ENCODE measurements at places on chromosomes 5 and 9. TPM values are rescaled to one million over a fixed set of nuclear protein-coding genes. Genes with fewer than 3 reads are reported as not detected.
A peak's percentile ranks its signal among the peaks of the same experiment; 100 is the strongest.

GRCh38 chr5:177317959-177318377 lies 6.3 kb upstream of the MXD3 start:
- peak; percentile 88 for DNase-seq

The CNTNAP3 gene
- polyA plus RNA-seq, result 0.74 TPM

DNA sequence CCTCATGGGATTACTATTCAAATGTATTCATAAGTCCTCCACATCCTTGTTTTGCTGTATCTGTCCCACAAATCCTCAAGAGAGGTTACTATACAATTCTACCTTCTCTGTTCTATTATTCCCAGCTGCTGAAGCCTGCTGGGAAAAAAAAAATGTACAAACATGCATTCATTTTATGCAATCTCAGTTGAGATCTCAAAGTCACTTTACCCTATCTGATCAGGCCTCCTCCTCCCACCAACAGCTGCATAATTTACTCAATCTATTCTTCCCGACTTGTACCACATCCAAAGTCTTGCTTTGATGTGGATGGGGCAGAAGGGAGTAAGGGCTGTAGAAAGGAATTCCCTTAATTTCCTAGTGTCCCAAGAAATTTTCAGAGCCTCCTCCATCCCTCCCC lies 28.6 kb downstream of the PSIP1 start:
- no peak for DNase-seq

DNA sequence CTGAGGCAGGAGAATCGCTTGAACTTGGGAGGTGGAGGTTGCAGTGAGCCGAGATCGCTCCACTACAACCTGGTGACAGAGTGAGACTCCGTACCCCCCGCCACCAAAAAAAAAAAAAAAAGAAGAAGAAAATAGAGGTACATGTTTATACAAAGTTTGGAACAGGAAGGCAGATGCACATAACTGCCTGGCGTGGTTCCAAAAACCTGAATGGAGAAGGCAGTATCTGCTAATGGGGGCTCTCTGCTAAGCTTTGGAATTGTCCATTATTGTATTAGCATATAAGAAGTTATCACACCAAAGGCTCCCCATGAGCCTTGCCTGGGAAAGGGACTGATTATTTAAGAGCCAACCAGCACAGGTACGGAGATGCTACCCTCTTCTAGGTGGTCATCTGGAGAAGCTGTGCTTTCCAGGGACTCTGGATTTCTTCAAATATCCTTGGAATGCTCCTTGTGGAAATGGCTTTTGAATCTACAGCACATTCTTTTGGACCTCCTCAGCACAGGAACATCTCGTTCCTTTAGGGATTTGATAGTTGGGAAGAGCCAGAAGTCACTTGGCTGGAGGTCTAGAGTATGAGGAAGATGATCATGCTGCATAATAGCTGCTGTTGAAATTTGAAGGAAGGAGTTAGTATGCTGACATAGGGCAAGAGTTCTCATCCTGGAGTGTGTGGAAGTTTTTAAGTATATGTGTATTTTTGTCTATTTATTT lies 42.5 kb upstream of the ABCA1 start:
- DNase-seq, result no peak

DNA sequence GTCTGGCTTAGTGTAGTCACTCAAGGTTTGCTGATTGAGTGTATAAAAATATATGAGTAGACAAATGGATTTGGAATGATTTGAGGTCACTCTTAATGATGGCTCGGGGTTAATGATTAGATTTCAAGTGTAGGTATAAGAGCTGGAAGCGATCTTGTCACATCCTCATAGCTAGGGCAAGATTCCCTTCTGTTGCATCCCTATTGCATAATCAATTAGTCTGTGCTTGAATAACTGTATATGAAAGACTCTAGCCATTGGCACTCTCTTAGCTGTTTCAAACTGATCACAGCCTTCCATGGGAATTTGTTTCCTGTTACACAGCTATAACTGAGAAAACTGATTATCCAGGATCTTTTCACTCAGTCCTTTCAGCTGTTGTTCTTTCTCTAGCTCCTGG lies 811.6 kb downstream of the TLE4 start:
- no peak for DNase-seq

DNA sequence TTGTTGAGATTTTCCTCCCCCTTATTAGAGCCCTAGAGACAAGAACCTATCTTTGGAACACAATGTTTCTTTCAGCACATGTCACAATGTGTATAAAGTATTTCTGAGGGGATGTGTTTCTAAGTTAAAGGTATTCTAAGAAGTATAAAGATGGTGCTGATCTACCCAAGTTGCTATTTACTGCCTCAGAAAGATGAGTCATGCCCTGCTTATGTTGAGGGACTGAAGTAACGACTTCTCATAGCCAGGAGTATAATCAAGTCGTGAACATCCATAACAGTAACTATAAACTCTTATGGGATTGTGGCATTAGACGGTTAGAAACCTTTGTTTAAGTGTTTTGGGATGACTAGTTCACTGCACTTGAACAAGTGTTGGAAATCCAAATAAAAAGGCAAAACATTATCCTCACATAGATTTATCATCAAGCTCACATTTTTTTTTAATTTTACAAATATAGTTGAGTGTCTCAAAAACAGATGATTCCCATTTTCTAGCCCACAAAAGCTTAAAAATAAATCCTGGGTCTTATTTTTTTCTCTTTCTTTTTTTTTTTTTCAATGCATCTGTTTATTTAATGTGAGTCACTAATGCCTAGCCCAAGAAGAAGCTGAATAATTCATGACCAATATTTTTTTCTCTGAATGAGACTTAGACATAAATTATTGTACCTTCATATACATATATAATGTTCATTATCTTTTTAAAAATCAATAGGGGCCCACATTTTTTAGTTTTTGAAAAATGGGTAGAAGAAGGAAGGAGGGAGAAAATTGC lies 12.2 kb upstream of the TMEM252 start:
- DNase-seq, result no peak

DNA sequence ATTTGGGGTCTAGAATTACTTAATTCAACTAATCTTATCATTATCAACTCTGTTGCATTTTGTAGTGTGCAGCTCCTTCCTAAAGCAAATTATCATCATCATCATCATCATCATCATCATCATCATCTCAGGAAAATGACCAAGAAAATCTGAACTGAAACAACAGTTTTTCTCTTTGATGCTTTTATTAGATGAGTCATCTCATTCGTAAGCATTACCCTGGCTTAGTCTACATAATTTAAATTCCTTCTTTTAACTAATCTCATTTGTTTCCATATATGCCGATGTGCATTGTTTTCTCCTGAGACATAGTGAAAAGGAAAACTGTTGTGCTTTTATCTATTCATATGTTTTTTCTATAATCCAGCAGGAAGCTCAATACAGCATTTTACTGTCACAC lies 173.0 kb upstream of the PDE4D start:
- DNase-seq, result no peak

GRCh38 chr9:87630266-87630665 lies 95.7 kb upstream of the CTSL start:
- no peak for DNase-seq

- no peak for DNase-seq
Observed at GRCh38 chr5:122101636-122102285, 23.7 kb upstream of the LOX start.

GRCh38 chr5:62199792-62200716 lies 106.0 kb upstream of the KIF2A start:
- DNase-seq, result no peak

DNA sequence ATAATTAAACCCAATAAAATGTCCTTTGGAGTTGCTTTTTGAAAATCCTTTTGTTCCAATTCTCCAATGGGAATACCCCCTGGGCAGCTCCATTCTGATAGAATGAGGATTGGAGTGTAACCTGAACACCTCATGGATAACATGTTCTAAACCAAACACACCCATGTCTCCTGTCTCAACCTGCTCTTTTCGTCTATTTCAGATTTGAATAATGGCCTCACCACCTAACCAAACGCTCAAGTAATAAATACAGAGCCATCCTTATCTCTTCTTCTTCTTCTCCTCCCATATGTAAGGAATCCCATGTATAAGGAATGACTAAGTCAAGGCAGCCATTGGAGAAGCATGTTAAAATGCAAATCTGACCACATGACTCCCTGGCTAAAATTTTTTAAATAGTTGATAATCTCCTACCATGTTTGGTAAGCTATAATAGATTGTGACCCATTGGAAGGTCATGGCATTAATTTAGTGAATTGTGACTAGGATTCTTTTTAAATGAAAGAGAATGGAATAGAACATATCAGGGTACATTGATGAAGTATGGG lies 26.0 kb downstream of the ELL2 start:
- no peak for DNase-seq

- no peak for DNase-seq
Observed at GRCh38 chr5:58156973-58157701, 302.7 kb downstream of the PLK2 start.

The CDH12 gene
- not detected for polyA plus RNA-seq

The PCDHB2 gene
- polyA plus RNA-seq, result 0.12 TPM

The FAM120AOS gene
- polyA plus RNA-seq, result 31.2 TPM

The VCAN gene
- 5.4 TPM for polyA plus RNA-seq

GRCh38 chr5:149447373-149448367 lies 68.6 kb upstream of the IL17B start:
- no peak for DNase-seq

The PCDHB3 gene
- 0.26 TPM for polyA plus RNA-seq

DNA sequence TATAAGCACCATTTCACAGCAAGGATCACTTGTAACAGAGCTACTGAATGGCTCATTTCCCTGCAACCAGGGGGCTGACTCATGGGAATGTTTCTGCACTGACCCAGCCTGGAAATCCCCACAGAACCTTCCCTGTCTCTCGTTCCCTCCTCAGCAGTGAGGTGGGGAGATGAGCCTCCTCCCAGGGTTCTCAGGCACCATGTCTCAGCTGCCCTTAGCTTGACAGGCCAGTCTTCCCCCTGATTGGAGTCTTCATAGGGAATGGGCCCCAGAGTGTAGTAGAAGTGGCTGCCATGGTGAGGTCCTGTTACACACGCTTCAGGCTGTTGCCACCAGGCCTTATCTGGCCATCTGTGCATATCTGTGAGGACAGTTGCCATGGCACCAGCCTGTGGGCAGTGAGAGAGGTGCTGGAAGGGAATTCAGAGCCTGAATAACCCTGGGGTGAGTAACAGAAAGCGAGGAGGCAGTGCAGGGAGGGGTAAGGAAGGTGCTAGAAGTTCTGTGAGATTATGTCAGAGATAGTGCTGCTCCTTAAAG lies 324.4 kb downstream of the ENC1 start:
- no peak for DNase-seq

DNA sequence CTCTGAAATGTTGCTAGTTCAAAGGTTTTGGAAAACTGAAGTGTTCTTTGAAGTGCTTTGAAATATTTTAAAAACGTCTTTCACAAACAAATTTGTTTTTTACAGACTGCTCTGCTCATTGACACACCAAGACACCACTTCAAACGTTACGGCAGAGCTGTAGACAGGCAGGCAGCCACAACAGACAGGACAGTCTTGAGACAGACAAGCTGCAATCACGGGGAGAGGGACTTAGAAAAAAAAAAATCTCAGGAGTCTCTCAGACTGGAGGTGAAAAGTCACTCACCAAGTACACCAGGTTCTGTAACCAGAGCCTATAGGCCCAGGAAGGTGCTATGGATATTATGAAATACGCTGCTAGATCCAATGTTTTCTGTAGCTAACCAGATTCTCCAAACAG lies 135.4 kb downstream of the ISL1 start:
- no peak for DNase-seq

The WDR38 gene
- not detected for polyA plus RNA-seq

DNA sequence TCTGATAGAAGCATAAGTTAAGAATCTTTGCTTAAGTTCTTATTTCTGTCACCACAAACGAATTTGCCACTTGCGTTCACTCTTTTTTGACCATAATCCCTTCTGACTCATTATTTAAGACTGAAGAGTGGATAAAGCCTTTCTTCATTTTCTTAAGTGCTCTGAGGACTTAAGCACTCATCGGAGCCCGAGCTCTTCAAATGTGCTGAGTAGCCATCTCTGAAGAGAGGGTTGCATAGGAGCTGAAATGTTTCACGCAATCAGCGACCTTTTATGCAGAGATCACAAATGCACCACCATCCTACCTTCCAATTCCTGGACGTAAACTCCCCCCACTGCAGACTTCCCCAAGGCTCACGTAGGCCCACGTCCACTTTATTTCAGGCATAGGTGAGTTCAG lies 699.2 kb downstream of the IRX1 start:
- no peak for DNase-seq

GRCh38 chr5:171629628-171630349 lies 155.8 kb upstream of the SMIM23 start:
- DNase-seq, result no peak

The OTP gene
- polyA plus RNA-seq, result not detected

DNA sequence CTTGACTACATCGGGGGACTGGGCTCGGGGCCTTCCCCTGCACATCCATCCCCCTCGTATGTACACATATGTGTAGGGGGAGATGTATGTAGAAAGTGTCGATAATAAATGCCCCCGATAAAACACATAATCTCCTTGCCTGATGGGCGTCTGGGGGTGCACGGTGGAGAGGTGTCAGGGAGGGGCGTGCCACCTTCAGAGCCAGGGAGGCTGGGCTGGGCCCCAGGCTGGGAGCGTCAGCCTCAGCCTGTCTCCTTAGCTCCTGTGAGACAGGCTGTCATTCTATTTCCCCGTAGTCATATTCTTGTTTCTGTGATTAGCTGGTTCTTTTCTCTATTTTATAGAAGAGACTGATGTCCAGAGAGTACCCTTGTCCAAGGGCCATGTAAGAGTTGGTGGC lies 4.7 kb upstream of the RXRA start:
- DNase-seq, result peak; percentile 44

The ACOT12 gene
- not detected for polyA plus RNA-seq

DNA sequence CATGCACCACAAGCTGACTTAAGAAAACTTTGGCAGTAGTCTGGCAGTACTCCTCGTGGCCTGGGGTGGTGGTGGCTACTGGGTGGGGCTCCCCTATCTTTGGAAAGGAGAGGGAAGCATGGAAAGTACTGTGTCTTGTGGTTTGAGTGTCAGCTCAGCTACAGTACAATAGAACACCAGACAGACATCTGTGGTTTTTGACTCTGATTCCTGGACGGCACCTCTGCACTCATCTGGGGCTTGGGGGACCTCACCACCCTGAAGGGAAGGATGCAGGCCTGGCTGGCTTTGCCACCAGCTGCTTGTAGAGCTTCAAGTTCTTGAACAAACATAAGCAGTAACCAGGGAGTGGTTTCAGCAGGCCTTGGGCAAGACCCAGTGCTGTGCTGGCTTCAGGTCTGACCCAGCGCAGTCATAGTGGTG lies 40.6 kb downstream of the TNFSF8 start:
- peak; percentile 88 for DNase-seq

DNA sequence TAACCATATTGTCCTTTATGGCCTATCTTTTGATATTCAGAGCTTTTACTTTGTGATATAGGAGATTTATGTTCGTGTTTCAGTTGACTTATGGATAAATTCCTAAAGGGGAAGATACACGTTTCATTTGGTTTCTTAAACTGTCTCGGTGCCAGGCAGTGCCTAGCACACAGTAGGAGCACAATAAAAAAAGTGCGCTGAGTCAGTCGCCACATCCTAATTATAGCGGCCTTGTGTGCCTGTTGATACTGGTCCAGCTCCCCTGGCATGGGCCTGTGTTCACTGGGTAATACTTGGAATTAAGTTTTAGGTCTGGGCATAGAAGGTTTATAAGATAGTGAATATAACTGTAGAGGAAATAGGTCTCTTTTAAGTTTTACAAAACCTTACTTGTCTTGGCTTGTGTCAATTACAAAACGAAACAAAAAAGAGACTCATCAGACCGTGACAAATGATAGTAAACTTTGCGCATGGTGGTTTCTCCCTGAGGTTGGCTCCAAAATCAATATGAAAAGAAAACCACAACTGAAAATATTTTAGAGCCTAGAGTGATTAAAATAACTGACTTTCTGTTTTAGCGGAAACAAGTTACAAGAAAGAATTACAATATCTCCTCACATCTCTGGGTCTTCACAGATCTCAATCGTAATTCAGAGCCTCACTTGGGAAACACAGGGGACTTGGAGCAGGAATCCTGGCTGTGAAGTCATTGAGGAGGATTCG lies 84.8 kb downstream of the MVB12B start:
- peak; percentile 41 for DNase-seq
